T-helper 2 cell treated with Interferon-gamma antibody and Interleukin-4, amounts not matched to agents 5 μg/mL and 100 μg/mL, for 36 hours (primary cell): ENCODE measurements at places on chromosomes 2 and 18.

DNA sequence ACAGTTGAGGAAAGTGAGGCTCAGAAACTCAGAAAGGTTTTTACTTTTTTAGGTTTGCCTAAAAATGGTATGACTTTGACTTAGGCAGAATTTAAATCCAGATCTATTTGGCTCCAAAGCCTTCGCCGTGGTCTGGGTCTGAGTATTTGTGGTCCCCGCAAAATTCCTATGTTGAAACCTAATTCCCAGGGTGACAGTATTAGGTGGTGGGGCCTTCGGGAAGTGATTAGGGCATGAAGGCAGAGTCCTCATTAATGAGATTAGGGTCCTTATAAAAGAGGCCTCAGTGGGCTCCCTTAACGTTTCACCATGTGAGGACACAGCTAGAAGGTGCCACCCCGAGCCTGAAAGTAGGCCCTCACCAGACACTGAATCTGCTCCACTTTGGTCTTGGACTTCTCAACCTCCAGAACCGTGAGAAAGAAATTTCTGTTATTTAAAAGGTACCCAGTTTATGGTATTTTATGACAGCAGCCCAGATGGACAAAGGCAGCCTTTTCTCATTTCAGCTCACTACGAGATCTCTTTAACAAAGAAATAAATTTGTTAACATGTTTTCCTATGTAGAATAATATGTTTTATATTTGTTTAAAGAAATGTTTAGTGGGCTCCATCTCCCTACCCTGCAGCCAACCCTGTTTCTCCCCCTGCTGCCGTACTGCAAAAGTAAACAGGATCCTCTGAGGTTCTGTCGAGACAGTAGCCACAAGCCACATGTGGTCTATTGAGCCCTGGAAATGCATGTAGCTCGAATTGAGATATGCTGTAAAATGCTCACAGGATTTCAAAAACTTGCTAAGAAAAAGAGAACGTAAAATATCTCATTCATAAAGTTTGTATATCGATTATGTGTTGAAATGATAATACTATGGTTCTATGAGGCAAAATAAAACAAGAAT, 80.6 kb downstream of the MOGAT1 start:
- peak; percentile 8 for DNase-seq

DNA sequence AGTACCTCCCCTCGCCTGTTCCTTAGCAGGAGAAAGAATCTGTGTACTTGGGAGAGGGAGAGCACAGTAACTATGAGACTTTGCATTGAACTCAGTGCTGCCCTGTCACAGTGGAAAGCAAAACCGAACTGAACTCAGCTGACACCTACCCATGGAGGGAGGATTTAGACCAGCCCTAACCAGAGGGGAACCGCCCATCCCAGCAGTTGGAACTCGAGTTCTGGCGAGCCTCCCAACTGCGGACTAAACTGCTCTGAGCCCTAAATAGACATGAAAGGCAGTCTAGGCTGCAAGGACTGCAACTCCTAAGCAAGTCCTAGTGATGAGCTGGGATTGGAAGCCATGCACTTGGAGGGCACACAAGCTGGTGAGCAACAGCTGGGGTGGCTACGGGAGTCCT, 110.4 kb downstream of the GRB14 start:
- DNase-seq, result no peak

GRCh38 chr2:96527286-96528005, 9.1 kb upstream of the ARID5A start:
- peak; percentile 80 for DNase-seq

DNA sequence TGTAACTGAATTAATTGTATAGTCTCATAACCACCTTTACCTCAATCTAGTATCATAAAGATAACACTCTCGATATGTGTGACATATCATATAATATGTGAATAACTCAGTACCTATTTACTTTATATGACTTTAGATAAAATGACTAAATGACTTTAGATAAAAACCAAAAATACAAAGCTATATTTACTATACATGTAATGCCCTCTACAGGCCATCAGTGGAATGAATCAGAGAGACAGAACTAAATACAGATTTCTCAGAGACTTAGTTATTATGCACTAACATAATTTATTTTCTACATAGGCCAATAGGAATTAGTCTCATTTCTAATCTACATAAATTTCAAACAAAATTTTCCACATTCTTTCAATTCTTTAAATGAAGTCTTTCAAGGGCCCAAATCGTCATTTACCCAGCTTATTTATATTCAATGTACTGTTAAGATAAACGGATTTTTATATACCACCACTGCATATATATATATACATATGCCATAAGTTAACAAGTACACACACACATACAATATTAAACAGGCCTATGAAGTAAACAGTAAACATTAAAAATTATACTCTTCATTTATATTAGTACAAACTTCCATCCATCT, 219.9 kb downstream of the EXOC6B start:
- DNase-seq, result no peak

DNA sequence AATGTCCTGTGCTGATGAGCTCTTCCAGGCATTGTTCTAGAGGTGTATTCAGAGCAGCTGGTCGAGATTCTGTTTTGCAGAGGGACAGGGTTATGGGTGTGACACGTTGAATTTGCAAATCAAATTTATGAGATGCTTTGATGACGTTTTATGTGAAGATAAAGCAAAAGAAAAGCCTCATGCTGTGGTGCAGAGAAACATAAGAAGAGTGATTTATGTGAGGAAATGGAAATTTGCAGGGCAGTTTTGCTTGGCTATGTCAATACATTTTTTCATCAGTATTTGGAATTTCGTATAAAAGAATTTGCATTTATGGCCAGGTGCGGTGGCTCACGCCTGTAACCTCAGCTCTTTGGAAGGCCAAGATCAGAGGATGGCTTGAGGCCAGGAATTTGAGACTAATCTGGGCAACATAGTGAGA, 36.4 kb downstream of the TSN start:
- no peak for DNase-seq

- DNase-seq, result no peak
Observed at GRCh38 chr2:172968061-172968469, 107.6 kb upstream of the MAP3K20 start.

- no peak for DNase-seq
Observed at GRCh38 chr2:180655393-180655792, 325.0 kb upstream of the UBE2E3 start.

DNA sequence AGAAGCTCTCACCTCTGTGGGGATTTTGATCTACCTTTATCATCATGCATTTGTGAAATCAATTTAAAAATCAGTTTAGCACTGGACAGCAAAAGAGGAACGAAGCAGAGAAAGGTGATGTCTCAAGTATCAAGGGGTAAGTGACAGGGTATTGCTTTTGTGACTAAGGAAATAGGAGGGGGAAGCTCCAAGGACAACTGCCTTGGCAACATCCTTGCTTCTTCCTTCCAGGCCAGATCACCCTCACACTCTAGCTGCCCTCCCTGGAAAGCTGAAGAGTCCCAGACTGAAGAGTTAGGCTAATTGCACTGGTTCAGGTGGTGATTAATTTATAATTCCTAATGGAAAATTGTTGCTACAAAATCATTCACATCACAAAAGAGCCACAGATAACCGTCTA, 859.1 kb upstream of the ACVR2A start:
- no peak for DNase-seq

DNA sequence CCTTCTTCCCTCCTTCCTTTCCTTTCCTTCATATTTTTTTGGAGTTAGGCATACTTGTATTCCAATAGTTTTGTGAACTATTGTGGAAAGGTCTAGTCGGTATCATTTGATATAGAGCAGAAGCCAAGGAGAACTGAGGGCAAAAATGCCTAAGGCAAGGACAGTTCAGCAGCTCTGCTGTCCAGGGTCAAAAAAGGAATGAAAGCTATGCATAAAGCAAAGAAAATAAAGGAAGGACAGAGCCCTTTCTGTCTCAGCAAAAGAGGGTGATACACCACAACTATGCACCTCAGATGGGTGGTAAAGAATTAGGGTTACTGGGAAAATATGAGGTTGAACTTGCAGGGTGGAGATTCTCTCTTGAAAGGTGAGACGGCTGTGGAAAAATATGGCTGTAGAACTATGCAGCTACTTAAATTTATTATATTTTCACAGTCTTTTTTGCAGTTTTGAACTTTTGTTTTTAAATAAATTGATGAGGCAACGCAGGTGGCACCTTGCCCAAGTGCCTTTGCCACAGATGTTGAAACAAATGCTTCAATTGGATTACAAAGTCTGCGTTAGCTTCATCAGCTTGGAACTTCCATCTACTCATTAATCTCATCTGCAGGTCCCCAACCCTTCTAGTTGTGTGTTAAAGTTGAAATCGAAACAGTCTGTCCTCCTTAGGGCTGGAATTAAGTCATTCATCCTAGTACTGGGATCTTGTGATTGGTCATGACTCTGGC, 20.8 kb downstream of the LHCGR start:
- no peak for DNase-seq

DNA sequence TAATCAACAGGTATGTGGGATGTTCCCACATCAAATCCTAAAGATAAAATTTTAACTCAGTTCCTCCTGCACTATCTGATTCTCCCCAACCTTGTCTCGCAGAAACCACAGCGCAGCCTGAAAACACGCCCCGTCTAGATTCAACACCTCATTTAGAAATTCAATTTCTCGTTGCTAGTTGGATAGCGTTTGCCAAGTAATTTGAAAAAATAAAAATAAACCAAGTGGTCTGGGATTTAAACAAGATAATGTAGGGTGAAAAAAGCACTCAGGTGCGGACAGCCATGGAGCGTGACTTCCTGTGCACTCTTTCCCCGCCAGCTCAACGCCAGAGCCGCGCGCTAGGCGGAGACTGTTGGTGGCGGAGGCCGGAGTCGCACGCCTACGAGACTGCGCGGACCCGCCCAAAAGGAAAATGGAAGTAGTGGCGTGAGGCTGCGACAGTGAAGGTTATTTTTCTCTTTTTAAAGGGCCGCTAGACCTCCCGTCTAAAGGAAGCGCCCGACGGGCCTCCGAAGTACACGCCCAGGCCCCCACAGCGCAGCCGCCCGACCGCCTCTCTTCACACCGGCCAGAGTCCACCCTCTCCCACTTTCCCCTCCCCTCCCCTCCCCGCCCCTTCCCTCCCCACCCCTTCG, 615 bp upstream of the CCNT2 start:
- peak; percentile 91 for DNase-seq

DNA sequence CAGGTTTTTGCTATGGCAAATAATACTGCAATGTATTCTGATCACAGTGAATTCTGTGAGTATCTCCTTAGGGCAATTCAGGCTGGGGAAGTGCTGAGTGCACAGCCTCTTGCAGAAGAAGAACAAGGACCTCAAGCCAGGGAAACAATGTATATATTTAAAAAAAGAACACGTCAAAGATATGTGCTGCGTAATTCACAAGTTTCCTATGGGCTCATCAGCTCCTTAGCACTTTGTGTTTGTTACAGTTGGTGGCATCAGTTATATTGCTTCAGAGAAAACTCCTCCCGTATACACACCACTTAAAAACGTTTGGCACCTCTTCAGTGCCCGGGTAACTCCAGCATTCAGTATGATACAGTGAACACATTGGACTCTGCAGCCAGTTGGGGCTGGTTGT, 16.5 kb upstream of the MARCO start:
- no peak for DNase-seq

DNA sequence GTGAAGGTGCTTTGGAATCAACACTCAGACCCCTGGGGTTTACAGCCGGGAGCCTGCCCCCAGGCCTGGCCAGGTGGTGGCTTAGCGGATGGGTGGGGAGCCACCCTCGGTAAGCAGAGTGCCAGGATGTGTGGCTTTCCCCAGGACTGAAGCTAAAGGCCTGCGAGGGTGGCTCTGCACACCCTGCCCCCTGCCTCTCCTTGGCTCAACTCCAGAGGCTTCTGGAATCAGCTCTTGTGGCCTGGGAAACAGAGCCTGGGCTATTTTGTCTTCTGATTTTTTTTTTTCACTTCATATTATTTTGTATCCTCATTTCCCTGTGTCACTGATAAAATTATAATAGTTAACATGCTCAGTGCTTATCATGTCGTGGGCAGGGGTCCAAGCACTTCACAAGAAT, 79.8 kb downstream of the RHOB start:
- DNase-seq, result no peak

DNA sequence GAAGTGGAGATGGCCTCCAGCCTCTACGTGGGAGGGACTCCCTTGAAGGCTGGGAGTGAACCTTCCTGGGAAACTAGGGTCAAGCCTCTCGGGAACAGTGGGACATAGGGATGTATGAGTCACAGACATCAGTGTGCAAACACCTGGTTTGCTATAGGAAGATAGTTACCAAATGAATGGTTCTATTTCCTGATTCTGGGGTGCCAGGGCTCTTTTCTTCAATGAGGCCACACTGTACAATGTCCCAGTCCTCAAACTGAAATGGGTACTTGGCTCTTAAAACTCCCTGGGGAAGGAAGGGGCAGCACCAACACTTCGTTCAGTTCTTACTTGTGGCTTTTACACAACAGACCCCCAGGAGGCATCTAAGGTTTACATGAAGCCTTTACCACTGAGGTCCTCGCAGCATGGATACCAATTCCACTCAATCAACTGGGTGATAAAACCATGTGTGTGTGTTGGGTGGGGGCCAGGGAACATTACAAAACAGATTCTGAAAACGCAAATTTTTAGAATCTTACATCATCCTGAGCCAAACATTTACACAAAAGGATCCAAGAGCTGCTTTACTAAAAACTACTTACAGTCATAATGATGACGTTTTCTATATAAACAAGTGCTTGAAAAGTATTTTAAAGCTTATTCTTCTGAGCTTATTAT, 10.4 kb downstream of the ERFE start:
- DNase-seq, result no peak

GRCh38 chr2:45812011-45812500, 160.6 kb downstream of the PRKCE start:
- no peak for DNase-seq

GRCh38 chr2:220174826-220175225, 547.4 kb downstream of the SLC4A3 start:
- no peak for DNase-seq

DNA sequence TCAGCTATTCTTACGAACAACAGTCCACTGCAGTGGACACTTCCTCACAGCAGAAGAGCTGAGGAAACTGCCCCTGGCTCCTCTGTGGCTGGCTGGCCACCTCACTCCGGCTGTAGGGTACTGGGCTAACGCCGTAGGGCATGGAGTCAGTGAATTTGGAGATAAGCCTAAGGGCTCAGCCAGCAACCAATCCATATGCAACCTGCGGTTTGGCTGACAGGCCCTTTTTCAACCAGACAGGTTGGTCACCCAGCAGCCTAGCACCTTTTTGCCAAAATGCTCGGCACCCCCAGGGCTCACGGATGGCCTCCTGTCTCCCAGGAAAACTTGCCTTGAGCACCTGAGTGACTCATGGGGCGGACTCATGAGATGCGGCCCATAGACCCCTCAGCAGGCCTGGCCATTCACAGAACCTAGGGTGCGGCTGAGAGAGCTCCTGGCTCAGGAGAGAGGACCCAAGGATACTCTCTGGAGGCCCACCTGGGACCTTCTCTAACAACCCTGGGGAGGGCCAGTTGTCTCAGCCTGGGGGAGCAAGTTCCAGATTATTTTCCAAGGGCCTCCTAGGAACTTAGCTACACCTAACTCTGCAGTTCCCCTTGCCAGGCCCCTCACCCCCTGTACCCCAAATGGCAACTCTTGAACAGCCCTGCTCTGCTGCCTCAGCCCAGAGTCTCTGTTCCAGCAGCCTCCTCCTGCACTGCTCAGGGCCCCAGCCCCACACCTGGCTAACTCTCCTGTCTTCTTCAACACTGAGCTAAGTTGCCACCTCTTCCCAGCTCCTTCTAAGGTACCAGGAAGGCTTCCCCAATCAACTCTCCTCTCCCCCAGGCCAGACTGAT, 252.1 kb downstream of the CYP26B1 start:
- DNase-seq, result no peak

- no peak for DNase-seq
Observed at GRCh38 chr2:134782792-134783191, 55.6 kb upstream of the ACMSD start.

- no peak for DNase-seq
Observed at GRCh38 chr2:10162586-10163497, 40.3 kb downstream of the RRM2 start.

- peak; percentile 10 for DNase-seq
Observed at GRCh38 chr2:112055730-112056625, 909 bp downstream of the TMEM87B start.
